ENCODE measurements at places on chromosomes 7 and 10.

GRCh38 chr10:132400547-132401151, 3.6 kb downstream of the PWWP2B start:
- no peak for DNase-seq

DNA sequence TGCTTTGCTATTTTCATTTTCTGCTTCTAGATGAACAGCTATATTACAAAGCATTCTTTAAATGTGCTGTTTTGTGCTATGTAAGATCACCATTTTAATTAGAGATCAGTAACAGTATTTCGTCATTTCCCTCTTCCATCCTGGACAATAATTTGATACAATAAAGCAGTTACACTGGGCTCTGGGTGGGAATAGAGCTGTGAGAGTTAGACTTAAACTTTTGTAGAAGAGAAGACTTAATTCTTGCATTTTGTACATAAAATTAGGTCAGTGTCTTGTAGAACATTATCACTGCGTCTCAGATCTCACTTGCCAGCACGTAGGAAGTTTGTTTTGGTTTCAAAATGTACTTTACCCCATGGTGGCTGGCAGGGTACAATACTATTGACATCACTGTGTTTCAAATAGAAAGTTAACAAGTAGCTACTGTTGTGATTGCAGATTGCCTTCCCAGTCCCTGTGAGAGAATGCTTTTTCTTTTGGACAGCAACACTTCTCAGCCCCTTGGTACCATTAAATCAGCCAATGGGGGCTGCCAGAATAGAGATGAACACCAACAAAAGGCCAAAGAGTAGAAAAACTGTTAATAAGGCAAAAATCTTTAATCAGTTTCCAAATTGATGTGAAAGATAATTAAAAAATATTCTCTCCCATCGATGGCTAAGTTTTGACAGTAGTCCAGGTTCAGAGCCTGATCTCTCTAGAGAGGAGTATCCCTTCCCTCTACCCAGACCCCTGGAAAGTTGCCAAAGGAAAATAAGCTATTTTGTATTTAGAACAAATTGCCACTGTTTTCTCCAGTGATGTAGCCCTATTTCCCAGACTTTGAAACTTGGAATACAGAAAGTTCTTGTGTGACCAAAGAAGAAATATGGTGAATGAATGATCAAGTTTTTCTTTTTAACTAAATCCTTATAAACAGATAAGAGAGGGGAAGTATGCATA, 35.1 kb downstream of the SMNDC1 start:
- no peak for DNase-seq

DNA sequence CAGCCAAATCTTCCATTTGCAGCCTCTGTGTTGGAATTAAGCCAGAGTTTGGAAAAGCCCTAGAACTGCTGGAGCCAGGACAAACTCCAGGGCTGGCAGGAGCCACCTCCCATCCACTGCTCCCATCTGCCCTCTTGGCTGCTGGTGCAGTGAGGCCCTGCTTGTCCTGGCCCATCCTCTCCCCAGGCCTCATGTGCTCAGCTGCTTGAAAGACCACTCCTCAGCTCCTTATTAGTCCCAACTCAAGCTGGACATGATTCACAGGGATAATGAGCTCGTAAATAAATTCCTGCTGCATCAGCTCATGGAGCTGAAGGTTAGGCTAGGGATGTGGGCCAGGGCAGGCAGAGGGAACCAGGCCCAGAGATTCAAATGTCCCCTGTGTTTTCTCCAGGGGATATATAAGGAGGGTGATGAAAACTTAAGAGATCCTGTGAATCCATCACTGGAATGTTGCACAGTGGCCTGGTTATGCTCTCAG, 282.8 kb downstream of the RPS24 start:
- no peak for DNase-seq

GRCh38 chr10:63105225-63106110, 27.7 kb upstream of the NRBF2 start:
- DNase-seq, result no peak

- no peak for DNase-seq
Observed at GRCh38 chr10:124999433-125000365, 57.8 kb downstream of the ZRANB1 start.

DNA sequence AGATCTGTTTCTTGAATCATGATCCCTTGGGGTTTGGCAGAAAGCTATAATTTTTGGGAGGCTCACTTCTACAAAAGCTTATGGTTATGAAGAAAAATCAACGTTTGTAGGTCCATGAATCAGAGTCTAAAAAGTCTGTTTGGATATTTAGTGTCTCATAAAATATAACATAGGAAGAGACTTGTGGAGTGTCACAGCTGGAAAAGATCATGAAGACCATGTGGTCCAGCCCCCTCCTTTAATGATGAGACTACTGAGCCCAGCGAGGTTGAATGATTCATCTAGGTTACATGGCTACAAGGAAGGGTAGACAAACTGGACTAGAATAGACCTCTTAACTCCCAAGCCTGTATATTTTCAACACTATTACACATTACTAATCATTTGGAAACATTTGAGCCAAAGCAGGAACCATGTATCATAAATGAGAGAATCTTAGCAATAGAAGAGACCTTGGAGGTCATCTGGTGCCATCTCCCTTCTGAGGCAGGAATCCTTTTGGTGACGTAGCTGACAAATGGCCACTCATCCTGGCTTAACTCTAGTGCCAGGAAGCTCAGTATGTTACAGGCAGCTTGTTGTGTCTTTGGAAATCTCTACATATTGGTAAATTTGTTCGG, 152.5 kb downstream of the CREB5 start:
- no peak for DNase-seq

GRCh38 chr10:113498997-113499396, 53.9 kb upstream of the HABP2 start:
- no peak for DNase-seq

GRCh38 chr7:146296028-146296427, 179.4 kb downstream of the CNTNAP2 start:
- DNase-seq, result no peak

DNA sequence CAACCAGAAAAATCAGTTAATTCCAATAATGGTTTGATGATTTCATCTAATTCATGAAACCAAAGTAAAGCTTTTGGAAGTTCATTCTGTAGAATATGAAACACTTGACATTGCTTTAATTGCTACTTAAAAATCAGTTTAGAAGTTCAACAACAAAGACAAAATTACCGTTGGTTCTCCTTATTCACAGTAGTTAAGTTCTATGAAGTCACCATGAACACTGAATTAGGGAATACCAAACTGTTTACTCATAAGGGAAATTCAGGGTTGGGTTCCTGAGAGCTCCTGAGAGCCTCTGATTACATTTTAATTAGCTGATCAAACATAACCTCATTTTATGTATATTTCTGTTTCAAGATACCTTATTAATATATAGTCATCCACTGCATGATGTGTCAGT, 46.2 kb downstream of the ZNF438 start:
- DNase-seq, result no peak

GRCh38 chr7:76424413-76425111, at the start of gene ZP3:
TSS of gene ZP3 (plus strand) at chr7:76424950. CDS start at chr7:76424965, 15 bp downstream.
- no peak for DNase-seq

GRCh38 chr7:92835851-92836488, 403 bp downstream of the CDK6 start:
- peak; percentile 70 for DNase-seq

- no peak for DNase-seq
Observed at GRCh38 chr7:42247301-42247700, 10.3 kb upstream of the GLI3 start.

- peak; percentile 92 for DNase-seq
Observed at GRCh38 chr10:131226446-131227162, 84.9 kb downstream of the TCERG1L start.

GRCh38 chr10:73086816-73087215, 9.8 kb downstream of the P4HA1 start:
- no peak for DNase-seq

- peak; percentile 49 for DNase-seq
Observed at GRCh38 chr10:97498841-97499560, at the start of gene UBTD1. TSS of gene UBTD1 (plus strand) at chr10:97498924. CDS start at chr10:97499204, 280 bp downstream.

- no peak for DNase-seq
Observed at GRCh38 chr7:34168013-34168412, 262.7 kb downstream of the BMPER start.

DNA sequence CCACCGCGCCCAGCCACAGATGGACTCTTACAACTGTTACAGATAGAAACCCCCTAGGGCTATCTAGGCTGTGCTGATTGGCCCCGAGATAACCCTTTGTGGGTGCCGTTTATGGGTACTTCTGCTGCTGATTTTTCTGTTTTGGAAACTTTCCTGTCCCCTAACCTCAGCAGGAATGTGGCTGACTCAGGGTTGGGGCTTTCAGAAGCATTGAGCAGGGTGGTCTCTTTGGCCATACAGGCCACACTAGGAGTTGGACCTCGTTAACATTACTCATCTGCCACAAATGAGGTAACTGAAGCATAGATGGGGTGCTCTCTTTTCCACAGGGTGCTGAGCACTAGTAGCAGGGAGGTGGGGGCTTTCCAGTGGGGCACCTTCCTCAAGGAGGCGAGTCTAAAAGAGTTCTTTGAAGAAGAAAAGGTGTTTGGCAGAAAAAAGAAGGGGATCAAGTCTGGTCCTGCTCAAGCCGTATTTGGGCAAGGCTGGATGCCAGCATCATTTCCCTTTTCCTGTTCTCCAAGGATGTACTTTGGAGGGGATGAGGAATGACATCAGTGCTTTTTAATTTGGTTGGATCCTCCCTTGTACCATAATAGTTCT, 6.4 kb downstream of the ZSCAN25 start:
- no peak for DNase-seq

DNA sequence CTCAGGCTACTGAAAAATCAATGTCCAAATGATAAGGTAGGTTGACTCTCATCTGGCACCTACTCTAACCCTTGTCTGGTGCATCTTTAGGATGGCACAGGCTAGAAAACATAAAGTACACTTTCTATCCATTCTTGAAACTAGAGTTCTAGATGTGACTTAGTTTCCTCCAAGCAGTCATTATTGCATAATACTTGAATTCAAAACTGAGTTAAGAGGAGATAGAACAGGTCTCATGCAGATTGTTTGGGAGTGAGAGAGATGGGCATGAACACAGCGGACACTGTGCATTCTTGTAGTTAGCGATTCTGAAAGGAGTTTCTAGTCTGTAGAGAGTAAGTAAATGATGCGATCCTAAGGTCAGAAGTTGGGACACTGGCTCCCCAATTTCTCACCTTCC, 149.2 kb downstream of the PDE1C start:
- DNase-seq, result no peak

- DNase-seq, result peak; percentile 76
Observed at GRCh38 chr7:130063036-130063435, 7.3 kb upstream of the KLHDC10 start.

DNA sequence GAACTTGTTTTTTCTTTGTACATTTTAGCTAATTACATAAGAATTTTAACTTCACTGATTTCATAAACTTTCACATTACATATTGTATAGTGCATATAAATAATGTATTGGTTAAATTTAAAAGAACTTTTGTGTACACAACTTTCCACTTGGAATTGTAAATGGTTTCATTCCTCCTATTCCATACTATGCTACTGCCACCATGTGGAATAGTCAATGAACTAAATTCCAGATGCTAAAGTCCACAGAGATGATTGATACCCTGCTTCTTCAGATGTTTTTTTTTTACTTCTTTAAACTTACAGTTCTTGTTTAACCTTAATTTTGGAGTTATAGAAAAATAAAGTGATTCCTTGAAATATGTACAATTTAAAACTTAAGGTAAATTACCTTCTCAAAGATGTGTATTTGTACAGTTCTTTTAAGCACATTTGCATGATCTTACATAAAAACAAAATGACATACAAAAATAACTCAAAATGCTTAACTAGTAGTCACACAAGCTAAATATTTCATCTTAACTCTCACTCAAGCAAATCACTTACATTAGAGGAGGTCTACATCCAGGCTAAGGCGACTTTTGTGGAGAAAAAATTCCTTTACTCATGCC, 247.6 kb upstream of the HGF start:
- DNase-seq, result no peak

- DNase-seq, result no peak
Observed at GRCh38 chr10:15300697-15301096, 70.4 kb downstream of the FAM171A1 start.

DNA sequence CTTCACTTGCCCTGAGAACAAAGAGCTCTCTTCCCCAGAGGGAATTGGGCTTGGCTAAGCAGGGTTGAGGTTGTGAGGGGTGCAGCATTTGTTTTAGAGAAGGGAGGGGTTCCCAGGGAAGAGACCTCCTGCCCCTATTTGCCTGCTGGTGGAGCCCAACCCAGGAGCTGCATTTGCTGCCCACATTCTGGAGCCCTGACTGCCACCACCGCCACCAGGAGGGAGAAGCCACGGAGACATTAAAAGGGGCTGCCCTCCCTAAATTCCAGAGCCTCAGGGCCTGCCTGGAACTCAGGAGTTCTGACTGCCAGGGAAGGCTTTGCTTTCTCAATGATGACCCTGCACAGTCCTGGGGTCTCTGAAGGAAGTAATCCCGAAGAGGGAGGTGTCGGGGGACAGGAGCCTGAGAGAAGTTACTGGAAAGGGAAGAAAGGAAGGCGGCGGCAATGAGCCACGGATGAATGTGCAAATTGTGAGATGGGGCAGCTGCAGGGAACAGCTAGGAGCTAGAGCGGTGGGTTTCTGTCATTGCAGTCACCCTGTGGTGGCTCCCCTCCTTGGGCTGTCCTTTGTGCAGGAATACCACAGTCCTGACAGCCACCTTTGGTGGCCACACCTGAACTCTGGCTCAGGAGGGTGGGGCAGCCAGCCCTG, 51.3 kb downstream of the NEURL1 start:
- DNase-seq, result no peak

GRCh38 chr7:121020249-121020988, 31.9 kb downstream of the CPED1 start:
- DNase-seq, result no peak

DNA sequence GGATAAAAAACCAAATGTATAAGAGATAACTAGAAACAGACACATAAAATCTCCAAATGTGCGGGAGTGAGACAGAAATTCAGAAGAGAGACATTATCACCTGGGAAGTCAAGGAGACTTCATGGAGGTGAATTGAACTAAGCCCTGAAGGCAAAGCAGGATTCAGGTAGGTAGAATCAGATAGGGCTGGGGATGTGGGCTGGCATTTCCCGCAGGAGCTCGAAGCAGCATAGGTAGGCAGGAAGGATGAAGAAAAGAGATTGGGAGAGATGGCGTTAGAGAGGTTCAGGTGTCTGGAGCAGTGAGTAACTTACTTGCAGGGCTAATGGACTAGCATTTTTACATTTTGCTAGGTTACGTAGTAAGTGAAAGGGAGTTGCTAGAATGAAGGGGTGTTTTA, 58.2 kb upstream of the NRP1 start:
- DNase-seq, result no peak

GRCh38 chr10:129880191-129880870, 83.7 kb downstream of the EBF3 start:
- no peak for DNase-seq

- no peak for DNase-seq
Observed at GRCh38 chr7:59079-60016, 133.0 kb upstream of the FAM20C start.

- DNase-seq, result no peak
Observed at GRCh38 chr7:12297283-12298108, 86.4 kb downstream of the TMEM106B start.
